Activated T-helper 1 cell treated with Interleukin-2 at 50 U/mL for 16 hours (primary cell): ENCODE measurements at places on chromosomes 1 and 21.

GRCh38 chr1:221141096-221141495 lies 261.9 kb downstream of the HLX start:
- DNase-seq, result no peak

GRCh38 chr1:236460103-236460502 lies 63.7 kb upstream of the LGALS8 start:
- no peak for DNase-seq

DNA sequence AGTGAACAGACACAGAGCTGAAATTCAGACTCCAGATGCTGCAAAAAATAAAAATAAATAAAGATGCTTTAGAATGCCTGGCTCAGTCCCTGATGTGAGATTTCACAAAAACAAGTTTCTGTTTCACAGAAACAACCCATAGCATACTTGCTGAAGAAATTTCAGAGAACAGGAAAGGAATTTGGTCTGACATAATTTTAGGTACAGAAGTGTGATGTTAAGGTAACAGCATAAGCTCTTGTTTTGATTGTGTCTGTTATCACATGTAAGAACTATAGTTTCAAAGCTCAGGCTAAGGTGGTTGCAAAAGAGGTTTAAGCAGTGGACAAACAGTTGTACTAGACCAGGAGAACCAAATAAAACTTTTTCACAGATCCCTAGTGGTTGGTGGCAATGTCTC lies 152.1 kb downstream of the PTGER3 start:
- no peak for DNase-seq

DNA sequence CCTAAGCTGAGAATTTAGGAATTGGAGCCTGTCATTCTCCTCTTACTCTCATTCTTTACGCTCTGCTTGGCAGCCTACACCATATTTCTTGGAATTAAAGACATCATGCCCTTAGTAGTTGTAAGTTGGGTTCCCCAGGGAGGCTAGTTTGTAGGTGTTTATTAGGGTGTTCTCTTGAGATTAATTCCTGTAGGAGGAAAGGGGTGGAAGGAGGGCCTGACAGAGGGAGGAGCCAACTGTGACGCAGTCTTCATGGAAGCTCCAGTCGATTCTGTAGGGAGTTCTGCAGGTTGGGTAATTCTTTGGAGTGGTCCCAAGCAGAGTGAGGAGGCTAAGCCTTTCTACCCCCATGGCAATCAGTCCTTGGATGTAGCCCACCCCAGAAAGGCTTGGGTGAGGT lies 111.4 kb downstream of the HHAT start:
- DNase-seq, result no peak

- DNase-seq, result no peak
These were observed 81.4 kb downstream of the NENF start for GRCh38 chr1:212514056-212514614.

DNA sequence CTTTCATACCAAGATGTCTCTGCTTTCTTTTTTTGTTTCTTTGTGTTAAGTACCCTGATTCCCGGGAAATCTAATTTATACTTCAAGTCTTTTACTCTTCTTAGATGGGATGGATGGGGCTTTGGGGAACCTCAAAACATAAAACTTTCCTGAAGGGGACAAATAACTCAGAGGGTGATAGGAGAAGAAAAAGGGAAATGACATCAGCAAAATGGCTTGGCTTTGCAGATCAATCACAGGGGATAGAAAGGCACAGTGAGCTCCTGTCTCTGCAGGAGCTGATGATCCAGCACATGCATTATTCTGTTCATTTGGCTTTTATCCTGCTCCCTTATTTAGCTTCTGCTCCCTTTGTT lies 1.4 kb upstream of the CA14 start:
- DNase-seq, result no peak

GRCh38 chr1:44723496-44724295 lies 7.3 kb downstream of the RNU5D-1 start:
- no peak for DNase-seq
